ENCODE measurements at places on chromosomes 16 and 17.

GRCh38 chr17:21299981-21300600 lies 15.6 kb downstream of the MAP2K3 start:
- no peak for DNase-seq

DNA sequence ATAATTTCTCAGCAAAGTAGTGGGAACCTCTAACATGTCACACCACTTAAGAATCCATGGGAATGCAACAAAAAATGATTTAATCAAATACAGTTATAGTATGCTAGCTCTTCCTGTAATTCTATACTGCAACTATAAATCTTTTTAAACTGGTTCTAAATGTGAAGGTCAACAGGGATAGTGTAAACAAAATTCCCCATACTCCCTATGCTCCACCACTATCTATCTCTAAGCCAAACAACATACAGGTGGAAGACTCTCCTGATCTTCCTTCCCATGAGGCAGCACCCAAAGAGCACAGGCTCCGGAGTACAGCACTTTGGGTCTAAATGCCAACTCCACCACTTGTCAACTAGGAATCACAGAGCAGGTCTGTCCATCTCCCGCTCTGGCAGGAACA lies 4.4 kb downstream of the XPO6 start:
- DNase-seq: no peak

- DNase-seq: peak; percentile 18
Measured at GRCh38 chr17:36705874-36706731, 104.7 kb downstream of the MRM1 start.

GRCh38 chr16:55294931-55295342 lies 29.1 kb upstream of the IRX6 start:
- DNase-seq: no peak

DNA sequence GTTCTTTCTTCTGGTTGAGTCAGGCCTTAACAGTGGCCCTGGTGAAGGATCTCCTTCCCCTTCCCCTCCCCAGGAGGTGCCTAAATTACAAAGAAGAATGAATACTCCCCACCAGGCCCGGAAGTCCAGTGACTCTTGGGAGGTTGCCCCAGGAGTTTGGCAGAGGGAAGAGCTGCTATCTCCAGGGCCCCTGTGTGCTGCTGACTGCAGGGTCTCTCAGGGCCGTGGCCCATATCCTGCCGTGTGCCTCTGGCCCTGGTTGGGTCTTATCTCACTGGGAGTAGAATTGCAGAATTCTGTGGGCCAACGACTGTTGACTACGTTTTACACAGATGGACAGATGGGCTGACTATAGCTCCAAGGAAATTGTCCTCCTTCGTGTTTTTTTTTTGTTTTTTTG lies 28.0 kb downstream of the AKAP1 start:
- DNase-seq: no peak

- no peak for DNase-seq
Measured at GRCh38 chr16:84239909-84240308, at the start of gene KCNG4. Gene KCNG4 (minus strand): TSS chr16:84240012. CDS start chr16:84237485, 2,527 bp downstream.

DNA sequence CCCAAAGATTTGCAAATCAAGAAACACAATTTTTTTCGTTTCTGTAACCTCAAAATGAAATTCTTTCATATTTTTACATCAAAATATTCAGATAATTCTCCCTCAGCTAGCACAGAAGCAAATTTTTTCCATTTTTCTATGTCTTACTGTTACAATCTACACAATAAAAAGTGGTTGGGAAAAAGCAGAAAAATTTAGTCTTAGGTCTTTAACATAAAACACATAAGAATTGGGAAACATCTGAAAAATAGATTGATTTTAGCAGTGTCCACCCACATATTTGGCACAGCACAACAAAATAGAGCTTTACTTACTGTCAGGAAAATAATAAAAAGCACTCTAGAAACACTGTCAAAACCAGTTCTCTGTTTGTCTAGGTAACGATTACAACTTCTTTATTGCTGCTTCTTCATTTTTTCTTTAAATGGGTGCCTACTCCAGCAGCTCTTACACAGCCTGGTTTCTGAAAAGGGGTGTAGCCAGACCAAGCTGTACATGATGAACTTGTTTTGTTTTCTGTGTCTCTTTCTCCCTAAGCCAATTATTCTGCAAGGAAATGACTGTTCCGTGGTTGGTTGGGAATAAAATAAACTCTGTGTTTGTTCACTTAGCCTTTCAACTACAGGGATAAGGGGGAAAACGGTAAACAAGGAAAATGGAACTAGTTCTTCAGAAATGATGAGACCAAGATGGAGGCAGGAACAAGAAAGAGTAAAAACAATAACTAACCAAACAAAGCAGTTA lies at the start of gene ABCA6:
Gene ABCA6, minus strand, starts transcription at position 465 of the 744 bp plus-strand sequence. CDS start 1,192 bp downstream, outside the sequence.
- no peak for DNase-seq

DNA sequence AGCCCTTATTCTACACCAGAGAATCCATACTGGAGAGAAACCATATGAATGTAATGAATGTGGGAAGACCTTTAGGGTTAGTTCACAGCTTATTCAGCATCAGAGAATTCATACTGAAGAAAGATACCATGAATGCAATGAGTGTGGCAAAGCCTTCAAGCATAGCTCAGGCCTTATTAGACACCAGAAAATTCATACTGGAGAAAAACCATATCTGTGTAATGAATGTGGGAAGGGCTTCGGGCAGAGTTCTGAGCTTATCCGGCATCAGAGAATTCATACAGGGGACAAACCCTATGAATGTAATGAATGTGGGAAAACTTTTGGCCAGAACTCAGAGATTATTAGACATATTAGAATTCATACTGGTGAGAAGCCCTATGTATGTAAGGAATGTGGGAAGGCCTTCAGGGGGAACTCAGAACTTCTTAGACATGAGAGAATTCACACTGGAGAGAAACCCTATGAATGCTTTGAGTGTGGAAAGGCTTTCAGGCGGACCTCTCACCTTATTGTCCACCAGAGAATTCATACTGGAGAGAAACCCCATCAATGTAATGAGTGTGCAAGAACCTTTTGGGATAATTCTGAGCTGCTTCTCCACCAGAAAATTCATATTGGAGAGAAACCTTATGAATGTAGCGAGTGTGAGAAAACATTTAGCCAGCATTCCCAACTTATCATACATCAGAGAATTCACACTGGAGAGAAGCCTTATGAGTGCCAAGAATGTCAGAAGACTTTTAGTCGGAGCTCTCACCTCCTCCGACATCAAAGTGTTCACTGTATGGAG lies 14.1 kb downstream of the ZFP3 start:
- no peak for DNase-seq

DNA sequence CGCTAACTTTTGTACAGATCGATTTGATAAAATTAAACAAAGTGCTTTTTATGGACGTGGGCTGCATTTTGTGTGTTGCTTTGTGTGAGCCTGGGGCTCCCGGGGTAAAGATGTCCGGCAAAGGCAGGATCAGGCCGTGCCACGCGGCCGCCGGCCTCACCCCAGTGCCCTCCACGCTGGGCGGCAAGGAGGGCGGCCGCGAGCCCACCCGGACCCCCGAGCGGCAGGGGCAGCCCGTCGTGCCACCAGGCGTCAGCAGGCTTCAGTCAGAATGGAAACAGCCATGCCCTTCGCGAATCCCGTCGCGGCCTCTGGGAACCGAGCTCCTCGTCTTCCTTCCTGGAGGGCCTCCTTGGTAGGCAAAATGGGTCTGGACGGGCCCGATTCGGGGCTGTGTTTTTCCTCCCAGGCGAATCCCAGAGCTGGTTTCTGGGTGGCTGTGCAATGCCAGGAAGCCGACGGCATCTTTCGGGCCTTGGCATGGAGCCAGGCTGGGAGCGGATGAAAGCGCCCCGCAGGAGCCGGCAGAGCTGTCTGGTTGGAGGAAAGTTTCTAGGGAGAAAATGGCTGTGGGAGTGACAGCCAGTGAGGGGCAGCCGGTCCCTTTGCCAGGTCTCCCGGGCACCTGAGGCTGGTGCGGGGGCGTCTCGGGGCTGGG lies 5.5 kb downstream of the SOX8 start:
- no peak for DNase-seq

Measured in stimulated activated CD4-positive, alpha-beta T cell treated with anti-CD3 and anti-CD28 coated beads, Interleukin-1b, Interleukin-23, amount 100 ng/mL, for 1 hour (primary cell).